Osteoblast (primary cell): ENCODE measurements at places on chromosomes 1 and 21.
A peak's percentile ranks its signal among the peaks of the same experiment; 100 is the strongest.

GRCh38 chr1:237879195-237879594 lies 11.5 kb downstream of the ZP4 start:
- no peak for DNase-seq

- peak; percentile 66 for DNase-seq
Measured at GRCh38 chr1:224273641-224274040, 56.3 kb downstream of the NVL start.

DNA sequence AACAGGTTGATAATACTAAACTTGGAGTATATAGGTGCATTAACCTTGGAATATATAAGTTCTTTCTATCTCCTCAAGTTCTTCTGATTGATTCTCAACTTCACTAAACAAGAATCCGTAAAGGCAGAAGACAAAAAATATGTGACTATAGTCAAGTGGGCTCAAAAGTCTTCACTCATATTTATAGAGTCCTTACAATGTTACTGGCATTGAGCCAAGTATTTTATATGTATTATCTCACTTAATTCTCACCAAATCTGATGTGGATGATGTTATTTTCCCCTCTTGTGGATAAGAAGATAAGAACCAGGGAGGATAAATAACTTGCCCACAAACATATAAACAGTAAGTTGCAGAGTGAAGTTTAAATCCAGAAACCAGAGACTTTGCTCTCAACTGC lies 486.9 kb downstream of the LRRIQ3 start:
- DNase-seq = no peak

GRCh38 chr1:206916000-206916709 lies 5.6 kb downstream of the FCMR start:
- DNase-seq = no peak

DNA sequence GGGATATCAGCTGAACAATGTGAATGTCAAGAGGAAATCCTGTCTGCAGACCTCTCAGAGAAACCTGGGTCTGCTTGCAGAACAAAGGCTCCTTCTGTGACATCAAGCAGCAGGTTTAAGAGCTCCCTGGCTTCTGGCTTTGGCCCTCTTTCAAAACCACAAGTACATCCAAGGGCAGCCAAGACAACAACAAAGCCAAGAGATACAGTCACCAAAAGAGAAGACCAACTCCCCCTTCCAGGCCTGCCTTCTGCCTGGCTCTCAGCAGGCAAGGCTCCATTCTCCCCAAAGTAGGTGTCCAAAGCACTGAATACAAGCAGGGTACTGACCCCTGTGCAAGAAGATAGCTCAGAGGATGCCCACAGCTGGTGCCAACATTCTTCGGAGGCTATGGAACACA lies 11.5 kb downstream of the BCAR3 start:
- DNase-seq = peak; percentile 66

GRCh38 chr1:42184616-42185015 lies 20.1 kb upstream of the GUCA2A start:
- peak; percentile 5 for DNase-seq

- no peak for DNase-seq
Measured at GRCh38 chr21:43637530-43638158, 21.6 kb downstream of the HSF2BP start.

DNA sequence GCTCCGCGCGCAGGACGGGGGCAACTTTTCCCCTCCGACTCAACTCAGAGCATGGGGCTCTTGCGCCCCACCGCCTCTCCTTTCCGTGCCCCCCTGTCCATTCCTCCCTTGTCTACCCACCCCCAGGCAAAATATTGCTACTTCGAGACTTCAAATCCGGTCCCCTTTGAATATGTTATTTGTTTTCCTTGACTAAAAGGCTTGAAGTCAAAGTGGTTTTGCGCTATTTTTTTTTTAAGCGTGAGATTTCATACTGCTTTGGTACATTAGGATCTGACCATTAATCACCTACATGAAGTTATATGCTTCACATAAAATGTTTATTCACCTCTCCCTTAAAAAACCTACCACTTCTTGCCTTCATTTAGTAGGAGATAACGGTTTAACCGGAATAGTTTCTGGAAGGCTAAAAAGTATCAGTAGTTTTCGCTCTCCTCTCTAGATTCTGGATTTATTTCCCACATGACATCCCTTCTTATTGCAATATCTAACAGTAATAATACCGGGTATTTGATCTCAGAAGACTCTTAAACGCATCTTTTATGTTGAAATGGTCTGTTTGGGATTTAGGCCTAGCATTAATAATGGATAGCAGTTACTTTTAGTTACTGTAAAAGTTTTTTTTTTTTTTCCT lies 1.6 kb downstream of the NFIA start:
- DNase-seq = no peak

GRCh38 chr1:235021321-235021720 lies 107.3 kb downstream of the TOMM20 start:
- no peak for DNase-seq

DNA sequence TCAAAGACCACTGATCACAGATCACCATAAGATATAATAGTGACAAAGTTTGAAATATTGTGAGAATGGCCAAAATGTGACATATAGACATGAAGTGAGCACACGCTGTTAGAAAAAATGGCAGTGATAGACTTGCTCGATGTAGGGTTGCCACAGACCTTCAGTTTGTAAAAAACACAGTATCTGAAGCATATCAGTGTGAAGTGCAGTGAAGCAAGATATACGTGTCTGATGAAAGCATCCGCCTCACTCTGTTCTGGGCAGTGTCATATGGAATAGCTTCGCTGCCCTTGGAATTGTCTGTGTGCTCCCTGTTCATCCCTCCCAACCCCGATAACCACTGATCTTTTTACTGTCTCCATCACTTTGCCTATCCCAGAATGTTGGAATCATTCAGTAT lies 50.7 kb downstream of the GALNT2 start:
- DNase-seq = no peak

GRCh38 chr1:39795651-39796050 lies 7.0 kb upstream of the BMP8B start:
- no peak for DNase-seq

- DNase-seq = no peak
Measured at GRCh38 chr1:98287626-98288025, 366.8 kb upstream of the DPYD start.

DNA sequence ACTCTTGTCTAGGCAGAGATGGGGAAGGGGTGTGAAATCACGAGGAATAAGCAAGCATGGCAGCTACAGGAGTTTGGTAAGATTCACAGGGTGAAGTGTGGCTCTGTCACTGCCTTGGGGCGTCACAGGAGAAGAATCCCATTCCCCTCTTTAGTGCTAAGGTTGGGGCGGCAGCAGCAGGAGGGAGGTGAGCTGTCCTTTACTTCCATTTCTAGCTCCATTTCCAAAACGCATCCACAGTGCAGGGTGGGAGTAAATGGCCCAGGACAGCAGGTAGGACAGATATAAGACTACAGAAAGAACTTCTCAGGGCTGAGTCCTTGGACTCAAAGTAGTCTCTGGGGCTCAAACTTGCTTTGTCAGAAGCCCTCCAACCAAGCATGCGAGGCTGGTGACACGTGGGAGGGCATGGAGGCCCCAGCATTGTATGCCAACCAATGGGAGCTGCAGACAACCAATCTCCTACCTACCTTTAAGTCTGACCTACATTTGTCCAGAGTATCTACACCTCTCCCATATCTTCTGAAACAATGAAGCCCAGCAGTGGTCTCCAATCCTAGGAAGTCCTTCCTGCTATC lies 8.5 kb downstream of the MEF2D start:
- DNase-seq = no peak

GRCh38 chr1:71166178-71167173 lies 85.6 kb upstream of the ZRANB2 start:
- no peak for DNase-seq

GRCh38 chr1:65812065-65812464 lies 19.4 kb downstream of the PDE4B start:
- no peak for DNase-seq

- no peak for DNase-seq
Measured at GRCh38 chr1:179745131-179745611, 2.1 kb downstream of the FAM163A start.

DNA sequence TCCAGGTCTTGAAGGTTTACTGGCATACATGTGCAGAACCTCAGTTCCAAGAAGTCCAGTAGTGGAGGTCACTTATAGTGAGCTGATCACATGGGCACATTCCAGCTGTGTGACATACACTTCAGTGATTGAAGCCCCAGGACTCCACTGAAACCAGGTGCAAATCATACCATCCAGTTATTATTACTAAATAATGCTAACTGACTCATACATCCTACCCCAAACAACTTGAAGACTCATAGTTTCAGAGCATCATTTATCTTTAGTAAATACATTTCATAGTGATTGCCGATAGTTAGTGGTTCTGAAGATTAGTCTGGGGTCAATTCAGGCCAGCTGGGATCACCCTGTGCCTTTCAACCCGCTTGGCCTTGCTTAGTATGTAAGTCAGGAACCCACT lies 137.9 kb upstream of the UBE2U start:
- no peak for DNase-seq

GRCh38 chr1:23481904-23482303 lies 2.1 kb downstream of the ASAP3 start:
- DNase-seq = peak; percentile 80

GRCh38 chr1:25948641-25949040 lies 42.4 kb upstream of the STMN1 start:
- no peak for DNase-seq

DNA sequence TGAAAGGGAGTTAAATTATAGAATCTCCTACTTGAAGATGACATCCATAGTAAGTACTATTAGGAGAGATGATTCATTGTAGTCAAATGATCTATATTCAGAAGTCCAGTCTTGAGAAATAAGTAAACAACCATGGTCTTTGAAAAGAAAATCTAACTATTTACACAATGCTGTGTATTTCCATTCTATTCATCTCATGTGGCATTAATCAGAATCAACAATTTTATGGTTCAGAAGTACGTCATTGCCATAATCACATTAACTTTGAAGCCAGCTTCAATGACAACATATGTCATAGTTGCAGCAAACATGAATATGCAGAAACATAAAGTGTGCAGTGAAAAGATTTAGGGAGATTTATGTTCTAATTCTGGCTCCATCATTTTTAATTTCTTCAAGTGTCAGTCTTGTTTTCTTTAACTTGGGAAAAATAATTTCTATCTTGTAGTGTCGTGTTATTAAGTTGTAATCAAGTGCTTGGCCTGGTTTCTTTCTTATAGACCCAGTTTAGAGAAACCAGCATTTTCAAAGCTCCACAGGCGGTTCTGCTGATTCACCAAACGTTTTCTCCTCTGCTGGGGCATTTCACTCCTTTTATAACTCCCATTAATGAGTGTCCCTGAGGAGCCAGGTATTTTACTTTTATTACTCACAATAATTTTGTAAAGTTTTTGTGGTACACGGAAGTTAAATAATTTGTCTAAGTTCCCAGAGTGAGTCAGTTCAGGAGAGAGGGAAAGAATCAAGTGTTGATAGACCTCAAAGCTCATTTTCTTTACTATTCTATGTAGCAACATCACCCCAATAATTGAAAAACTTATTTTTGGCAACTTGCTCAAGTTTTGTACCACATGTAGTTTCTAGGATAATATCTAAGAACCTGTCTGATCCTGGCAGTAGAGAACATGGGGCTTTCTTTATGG lies 35.9 kb upstream of the PTGS2 start:
- DNase-seq = no peak

GRCh38 chr1:88825721-88826120 lies 65.6 kb downstream of the GTF2B start:
- DNase-seq = no peak

DNA sequence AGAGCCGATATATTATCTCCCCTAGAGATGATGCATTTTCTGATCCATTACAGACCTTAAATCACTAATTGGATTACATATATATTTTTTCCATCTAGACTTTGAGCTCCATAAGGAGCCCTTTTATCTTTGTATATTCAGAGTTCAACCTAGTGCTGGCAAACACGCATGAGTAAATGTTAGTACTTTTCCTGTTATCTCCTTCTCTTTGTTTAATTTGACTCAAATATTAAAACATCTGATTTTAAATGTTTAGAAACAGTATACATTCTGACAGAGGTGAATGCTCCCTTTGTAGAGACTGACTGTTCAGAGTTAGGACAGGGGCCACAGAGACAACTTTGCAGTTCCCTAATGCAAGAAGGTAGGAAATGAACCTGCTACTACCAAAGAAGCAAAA lies 37.1 kb downstream of the EIF2B3 start:
- no peak for DNase-seq

GRCh38 chr1:64388336-64388735 lies 81.6 kb upstream of the CACHD1 start:
- peak; percentile 30 for DNase-seq

DNA sequence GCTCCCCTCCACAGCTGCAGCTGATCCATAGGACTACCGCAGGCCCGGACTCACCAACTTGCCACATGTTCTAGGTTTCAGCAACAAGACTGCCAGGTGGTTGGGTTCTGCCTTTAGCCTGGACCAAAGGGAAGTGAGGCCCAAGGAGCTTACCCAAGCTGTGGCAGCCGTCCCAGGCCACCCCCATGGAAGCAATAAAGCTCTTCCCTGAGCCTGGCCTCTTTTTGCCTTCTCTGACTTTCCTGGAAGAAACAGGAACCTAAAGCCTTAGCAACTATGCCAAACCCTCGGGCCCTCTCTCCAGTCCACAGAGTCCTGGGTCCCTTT lies 2.7 kb upstream of the ARTN start:
- DNase-seq = no peak

DNA sequence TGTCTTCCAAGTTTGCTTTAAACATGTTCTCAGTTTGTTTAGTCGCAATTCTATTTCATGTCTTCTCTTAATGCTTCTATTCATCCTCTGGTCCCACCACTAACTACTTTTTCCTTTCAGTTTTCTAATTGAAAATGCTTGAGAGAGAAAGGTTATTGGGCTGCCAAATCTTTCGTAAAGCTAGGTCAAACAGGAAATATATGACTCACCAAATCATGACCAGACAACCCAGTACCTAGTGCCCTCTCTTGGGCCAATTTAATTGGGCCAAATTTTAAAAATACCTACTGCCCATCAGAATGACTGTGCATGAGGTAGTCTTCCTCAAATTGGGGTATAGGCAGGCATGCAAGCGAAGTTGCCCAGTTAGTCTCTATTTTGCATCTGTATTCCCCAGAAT lies 295.4 kb upstream of the PBX1 start:
- DNase-seq = no peak

DNA sequence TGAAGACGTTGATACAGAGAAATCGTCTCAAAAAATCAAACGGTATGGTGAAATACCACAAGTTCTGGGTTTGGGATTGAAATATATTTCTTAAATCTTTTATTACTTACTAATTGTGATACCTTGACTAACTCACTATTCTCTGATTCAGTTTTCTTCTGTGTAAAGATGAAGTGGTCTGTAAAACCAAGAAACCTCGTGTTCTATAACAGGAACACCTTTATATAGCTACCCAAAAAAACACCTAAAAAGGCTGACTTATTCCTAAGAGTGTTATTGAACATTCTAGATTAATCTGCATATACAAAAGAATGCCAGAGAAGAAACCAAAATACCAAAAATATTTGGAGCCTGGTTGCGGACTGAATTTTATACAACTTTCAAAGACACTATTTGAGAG lies 721 bp downstream of the LRRIQ3 start:
- peak; percentile 11 for DNase-seq
